ENCODE measurements at places on chromosomes 16 and 17.

GRCh38 chr16:50297301-50298074 lies 31.1 kb downstream of the ADCY7 start:
- DNase-seq: no peak

GRCh38 chr17:81006891-81007290 lies 15.2 kb downstream of the CHMP6 start:
- DNase-seq: no peak

DNA sequence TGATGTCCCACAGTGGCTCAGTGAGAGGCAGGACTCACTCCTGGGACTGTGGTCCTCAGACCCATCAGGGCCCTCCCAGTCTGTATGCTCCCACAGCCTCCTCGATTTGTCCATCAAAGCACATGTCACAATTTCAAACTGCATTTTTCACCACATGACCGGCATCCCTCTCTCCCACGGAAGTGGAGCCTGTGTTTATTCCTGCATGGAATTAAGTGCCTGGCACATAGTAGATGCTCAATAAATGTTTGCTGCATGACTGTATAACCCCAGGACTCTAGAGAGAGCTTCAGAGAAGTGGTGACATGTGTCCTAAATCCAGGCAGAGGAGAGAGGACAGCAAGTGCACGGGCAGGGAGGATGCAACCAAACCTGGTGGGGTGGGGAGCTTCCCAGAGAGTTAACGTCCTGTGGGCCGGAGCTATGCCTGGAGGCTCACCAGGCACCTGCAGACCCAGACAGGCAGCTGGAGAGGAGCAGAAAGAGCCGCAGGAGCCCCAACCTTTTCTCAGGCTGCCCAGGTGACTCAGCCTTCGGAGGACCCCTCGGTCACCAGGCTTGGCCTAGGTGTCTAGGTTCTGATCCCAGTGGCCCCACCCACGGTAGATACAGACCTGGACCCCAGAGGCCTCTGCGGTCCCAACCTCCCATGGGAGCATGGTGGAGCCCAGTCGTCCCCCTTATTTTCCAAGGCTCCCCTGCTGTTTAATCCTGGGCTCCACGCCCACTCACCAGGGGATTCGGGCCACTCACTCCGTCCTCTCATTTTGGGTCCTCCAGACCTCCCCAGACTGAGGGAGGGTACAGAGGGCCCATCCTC lies 5.8 kb downstream of the CDH5 start:
- DNase-seq: no peak

- no peak for DNase-seq
These were observed 1.4 kb downstream of the ARSG start for GRCh38 chr17:68292689-68293040.

- DNase-seq: no peak
These were observed 4.8 kb upstream of the CALB2 start for GRCh38 chr16:71353736-71354135.

DNA sequence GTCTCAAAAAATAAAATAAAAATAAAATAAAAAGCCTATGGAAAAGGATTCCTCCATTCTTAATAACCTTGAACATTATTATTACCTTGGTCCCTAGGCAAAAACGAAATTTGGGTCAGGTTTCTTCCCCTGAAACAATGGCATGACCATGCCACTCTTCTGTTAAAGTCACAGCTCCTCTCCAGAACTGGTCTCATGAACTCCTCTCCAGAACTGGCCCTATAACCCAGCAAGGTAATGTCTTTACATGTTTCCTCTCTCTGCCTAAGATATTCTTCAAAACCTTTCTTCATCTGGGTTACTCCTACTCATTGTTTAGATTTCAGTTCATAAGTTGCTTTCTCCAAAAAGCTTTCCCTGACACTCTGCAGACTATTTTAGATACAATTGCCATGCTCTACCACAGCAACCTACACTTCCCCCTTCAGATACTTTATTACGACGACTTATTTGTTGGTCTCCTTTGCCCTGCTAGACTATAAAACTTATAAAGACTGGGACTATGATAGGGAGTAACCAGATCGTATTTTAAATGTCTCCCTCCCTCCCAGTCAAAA lies 13.5 kb downstream of the TRIM37 start:
- peak; percentile 1 for DNase-seq

DNA sequence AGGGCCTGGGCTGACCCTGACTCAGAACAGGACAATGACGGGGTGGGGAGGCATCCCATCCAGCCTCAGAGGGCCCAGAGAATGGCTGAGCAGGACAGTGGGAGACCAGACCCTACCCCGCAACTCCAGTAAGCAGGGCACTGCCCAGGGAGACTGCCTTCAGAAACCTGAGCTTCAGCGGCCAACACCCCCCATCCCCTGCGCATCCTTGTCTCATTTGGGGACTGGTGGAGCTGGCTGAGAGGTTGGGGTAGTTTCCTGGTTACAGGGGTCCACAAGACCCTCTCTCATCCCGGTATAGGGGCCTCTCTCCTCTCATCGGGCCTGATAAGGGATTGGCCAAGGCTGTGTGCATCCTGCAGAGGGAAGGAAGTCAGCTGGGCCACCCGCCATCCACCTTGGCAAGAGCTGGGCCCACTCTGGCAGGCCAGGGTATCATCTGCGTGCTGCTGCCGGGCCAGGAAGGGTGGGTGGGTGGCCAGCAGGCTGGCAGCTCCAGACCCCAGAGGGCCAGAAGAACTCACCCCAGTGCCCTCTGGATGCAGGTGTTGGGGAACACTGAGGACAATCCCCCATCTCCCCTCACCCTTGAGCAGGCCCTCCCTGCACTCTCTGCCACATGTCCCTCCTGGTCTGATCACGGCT lies 229.1 kb downstream of the KATNIP start:
- DNase-seq: no peak

DNA sequence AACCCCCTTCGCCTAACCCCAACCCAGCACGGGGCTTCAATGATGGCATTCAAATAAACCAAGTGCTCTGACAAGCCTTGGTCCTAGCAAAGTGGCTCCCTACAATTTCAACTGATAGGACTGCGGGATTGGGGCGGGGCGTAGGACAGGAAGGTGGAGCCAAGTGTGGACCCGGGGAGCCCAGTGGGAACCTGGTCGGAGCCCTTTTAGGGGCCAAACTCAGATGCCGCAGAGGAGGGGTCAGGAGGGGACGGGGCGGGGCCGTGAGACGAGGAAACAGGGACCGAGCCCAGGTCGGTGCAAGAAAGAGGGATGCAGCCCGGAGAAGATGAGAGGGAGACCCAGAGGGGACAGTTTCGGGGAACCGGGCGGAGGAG lies 13.2 kb upstream of the CDIPT start:
- DNase-seq: no peak

DNA sequence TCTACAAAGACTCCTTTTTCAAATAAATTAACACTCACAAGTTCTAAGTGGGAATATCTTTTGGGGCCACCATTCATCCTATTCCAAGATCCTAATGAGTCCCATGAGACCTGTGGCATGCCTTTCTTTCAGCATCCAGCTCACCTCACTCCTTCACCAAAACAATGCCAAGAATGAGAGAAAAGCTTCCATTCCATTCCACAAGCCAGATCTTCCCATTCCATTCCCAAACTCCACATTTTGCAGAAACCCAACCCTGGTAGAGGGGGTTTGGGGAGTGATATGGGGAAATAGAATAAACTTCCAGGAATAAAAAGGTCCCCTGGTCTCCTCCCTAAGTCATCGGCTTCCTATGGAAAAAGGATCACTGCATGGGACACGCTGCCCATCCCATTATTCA lies 392.2 kb downstream of the NPIPA8 start:
- no peak for DNase-seq

GRCh38 chr16:59988591-59988990 lies 1254.5 kb upstream of the GOT2 start:
- no peak for DNase-seq

- DNase-seq: no peak
These were observed 148.5 kb upstream of the PLCG2 start for GRCh38 chr16:81630635-81631031.

- DNase-seq: no peak
These were observed 112.5 kb upstream of the HLF start for GRCh38 chr17:55152236-55152635.

GRCh38 chr17:27577884-27578717 lies 52.9 kb upstream of the LGALS9 start:
- peak; percentile 46 for DNase-seq

DNA sequence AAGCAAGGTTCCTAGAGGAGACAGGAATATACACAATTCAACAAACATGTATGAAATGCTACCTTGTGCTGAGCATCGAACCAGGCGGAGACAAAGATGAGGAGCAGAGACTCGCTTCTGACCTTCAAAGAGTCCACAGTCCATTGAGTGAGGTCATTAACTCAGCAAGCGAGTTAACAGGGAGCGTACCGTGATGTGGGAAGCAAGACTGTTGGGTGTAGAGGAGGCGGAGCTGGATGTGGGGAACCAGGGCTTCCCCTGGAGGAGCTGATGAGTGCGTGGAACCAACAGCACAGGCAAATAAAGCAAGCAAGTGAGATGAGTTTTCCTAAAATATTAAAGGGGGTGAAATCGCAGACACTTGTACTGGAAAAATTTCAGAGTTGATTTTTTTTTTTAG lies 65.0 kb downstream of the NXN start:
- DNase-seq: no peak

GRCh38 chr17:48792033-48792798 lies 24.8 kb downstream of the TTLL6 start:
- DNase-seq: no peak

GRCh38 chr16:80791411-80791810 lies 13.0 kb downstream of the CDYL2 start:
- no peak for DNase-seq

DNA sequence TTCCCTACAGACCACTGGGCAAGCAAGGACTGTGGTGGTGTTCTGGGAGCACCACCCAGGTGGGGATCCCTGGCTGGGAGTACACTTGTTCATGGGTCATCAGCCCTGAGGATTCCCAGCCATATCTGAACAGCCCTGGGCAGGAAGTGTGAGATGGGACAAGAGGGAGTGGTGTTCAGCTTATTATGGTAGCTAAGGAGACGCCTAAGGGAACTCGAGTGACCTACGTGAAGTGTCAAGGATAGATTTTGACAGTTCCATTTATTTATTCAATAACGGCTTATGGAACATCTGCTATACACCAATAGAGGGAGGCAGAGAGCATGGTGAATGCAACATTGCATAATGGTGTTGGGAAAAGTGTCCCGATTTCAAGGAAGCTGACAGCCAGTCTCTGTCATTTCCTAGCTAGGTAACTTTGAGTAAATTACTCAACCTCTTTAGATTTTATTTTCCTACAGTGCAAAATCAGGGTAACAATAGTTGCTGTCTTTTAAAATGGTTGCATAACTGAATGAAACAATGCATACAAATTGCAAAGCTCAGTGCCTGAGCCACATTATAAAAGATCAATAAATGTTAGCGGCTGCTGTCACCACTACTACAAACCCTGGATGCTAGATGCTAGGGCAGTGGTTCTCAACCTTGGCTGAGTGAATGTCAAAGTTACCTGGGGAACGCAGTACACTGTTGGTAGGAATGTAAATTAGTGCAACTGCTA lies 534.1 kb downstream of the GRIN2A start:
- peak; percentile 46 for DNase-seq

GRCh38 chr17:45651145-45651709 lies 132.9 kb upstream of the CRHR1 start:
- no peak for DNase-seq

GRCh38 chr16:87891764-87892163 lies 22.5 kb upstream of the SLC7A5 start:
- no peak for DNase-seq

DNA sequence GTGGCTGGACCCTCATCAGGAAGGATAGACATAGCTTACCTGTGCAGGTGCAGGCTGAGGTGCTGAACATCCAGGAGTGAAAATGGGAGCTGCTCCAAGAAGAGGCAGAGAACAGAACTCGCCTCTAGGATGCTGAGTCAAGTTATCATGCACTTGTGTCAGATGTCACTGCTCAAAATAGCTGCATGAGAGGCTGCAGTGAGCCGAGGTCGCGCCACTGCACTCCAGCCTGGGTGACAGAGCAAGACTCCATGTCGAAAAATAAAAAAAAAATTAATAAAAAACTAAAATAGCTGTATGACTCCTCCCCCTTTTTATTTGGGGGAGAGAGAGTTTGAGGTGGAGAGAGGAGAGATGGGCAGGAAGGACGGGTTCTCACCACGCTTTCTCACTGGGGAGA lies 148.8 kb downstream of the FOXL1 start:
- DNase-seq: no peak

GRCh38 chr17:8153957-8154607 lies 1.9 kb upstream of the PER1 start:
- peak; percentile 90 for DNase-seq

- DNase-seq: peak; percentile 91
These were observed 31.0 kb downstream of the SOX9 start for GRCh38 chr17:72151565-72152386.

- no peak for DNase-seq
These were observed 54.7 kb upstream of the CRHR1 start for GRCh38 chr17:45729294-45729907.

DNA sequence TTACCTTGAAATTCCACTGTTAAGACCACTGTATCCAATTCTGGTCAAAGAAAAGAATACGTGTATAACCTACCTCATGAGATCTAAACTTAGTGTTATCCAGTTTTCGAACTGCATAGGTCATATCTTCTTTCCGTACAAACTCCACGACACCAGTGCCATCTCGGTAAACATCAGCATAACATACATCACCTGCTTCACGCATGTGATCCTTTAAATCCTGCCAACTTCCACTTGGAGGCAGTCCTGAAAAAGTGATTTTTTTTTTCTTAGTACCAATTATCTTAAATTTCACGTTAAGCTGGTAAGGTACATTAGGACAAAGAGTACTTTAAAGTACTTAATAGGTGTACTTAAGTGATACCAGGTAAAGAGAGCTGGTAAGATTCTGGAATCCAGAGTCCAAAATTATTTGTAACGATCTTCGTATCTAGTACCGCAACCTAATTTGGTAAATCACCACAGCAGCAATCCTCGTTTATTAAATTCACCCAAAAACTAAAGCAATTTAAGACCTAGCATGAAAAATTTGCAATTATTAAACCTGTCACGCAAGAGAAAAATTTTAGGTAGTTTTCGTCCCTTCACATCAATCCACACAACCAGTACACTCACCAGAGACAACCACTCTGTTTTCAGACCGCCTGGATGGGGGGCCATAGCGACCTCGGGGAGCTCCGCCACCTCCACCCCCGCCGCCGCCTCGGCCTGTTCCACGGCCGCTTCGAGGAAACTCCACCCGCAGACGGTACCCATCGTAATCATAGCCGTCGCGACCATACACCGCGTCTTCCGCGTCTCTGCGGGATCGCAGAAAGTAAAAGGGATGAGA lies 1.1 kb downstream of the SRSF1 start:
- DNase-seq: no peak

GRCh38 chr17:74343526-74344284 lies 17.7 kb downstream of the KIF19 start:
- DNase-seq: no peak

DNA sequence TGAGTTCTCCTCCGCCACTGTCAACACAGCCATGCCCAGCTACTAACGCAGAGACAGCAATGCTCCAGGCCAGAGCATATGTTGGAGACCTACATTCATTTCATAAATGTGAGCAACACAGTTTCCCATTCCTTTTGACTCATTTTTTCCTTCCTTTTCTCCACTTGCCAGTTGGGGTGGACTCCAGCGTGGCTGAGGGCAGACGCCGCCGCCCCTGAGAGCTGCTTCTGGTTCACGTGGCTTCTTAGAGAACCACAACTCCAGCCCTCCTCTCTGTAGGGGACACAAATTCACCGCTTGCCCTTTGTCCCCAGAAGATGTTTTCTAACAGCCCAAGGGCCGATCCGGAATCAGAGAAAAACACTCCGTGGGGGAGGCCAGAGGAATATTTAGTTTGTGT lies 45.8 kb upstream of the ZCCHC14 start:
- peak; percentile 89 for DNase-seq
